ENCODE measurements at places on chromosomes 5 and 9. TPM values are rescaled to one million over a fixed set of nuclear protein-coding genes. Genes with fewer than 3 reads are reported as not detected.

Gene CCDC152
- 0.90 TPM for total RNA-seq

Gene MAMDC4
- 0.28 TPM for total RNA-seq

Gene C6
- total RNA-seq: under 0.01 TPM

Gene SLC6A19
- total RNA-seq: not detected

Gene PRSS3
- total RNA-seq: 16.4 TPM

Gene ROPN1L
- 0.28 TPM for total RNA-seq

Gene SUSD3
- total RNA-seq: 0.54 TPM

Gene ANKRD18B
- total RNA-seq: 13.4 TPM

DNA sequence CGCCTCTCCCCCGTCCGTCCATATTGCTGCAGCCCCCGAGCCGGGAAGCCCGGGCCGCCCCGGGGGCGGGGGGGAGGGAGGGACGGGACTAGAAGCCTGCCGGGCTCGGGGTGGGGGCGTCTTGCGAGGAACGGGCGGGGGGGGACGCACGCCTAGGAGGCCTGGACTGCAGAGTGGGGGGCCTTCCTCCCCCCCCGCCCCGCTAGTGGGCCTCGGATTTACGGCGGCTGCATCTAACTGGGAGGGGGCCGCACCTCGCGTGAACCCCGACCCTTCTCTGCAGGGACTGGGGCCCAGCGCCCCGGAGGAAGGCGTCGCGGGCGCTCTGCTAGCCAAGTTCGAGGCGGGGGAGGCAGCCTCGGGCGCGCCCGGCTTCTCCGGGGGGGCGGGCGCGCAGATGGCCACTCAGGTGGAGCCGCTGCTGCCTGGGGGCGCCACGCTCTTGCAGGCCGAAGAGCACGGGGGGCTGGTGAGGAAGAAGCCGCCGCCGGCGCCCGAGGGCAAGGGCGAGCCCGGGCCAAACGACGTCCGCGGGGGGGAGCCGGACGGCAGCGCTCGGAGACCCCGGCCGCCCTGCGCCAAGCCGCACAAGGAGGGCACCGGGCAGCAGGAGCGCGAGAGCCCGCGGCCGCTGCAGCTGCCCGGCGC is at the start of gene LARP1:
TSS of gene LARP1 (plus strand) at position 17 of the 648 bp plus-strand sequence. CDS start at position 398, 381 bp downstream.
- H3K27me3 ChIP-seq: no peaks in the 10 kb centered on the region
- peak; percentile 19 for DNase-seq
- peaks cover 19% of the 10 kb centered on the region for H3K4me1 ChIP-seq
- H3K36me3 ChIP-seq: no peaks in the 10 kb centered on the region
- H3K27ac ChIP-seq: peak within 1 kb of the TSS; percentile 97

- H3K27ac ChIP-seq: no peak overlapping the region
- peaks cover 2% of the 10 kb centered on the region for H3K4me1 ChIP-seq
- no peaks in the 10 kb centered on the region for H3K36me3 ChIP-seq
- DNase-seq: no peak
- H3K27me3 ChIP-seq: no peaks in the 10 kb centered on the region
Observed at GRCh38 chr5:52710972-52711596, 76.6 kb upstream of the ITGA1 start.

DNA sequence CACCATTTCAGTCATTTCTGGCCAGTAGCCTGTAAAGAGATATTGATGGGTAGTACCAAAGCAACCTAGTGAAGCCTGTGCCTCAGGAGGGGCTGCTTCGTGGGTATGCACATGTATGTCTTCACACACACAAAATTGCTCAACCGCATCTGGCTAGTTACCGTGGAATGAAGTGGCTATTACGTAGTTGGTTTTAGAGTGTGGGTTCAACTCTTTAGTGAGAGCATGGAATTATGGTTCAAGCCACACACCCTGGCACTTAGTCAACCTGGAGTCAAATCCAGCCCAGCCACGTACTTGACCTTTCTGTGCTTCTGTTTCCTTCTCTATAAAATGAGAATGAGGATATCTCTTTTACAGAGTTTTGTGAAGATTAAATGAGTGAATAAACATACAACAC is 174.9 kb downstream of the TTC39B start:
- no peak for DNase-seq
- H3K27ac ChIP-seq: no peak overlapping the region
- peaks cover 3% of the 10 kb centered on the region for H3K27me3 ChIP-seq

DNA sequence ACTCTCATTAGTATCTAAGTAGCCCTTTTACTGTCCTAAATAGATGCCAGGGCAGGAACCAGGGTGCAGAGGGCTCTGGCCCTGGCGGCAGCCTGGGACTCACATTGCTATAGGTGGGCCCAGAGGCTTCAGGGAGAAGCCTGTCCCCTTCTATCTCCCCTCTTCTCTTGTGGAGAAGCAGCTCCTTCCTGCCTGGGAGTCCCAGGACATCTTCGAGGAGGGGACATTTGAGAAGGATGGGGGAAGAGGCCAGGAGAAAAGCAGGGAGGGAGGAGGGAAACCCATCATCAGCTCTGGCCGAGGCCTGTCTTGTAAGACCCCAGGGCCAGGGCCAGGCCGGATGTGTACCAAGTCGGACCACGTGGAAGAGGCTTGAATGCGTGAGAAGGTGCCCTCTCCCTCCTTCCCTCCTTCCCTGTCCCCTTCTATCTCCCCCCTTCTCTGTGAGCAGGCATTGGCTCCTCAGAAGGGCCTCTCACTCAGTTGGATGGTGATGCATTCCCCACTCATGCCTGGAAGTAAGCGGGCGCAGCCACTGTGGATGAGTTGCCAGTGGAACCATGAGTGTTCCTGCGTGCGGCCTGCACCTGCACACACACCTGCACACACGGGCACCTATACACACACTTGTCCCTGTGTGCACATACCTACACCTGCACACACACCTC is 20.7 kb upstream of the LPCAT1 start:
- no peak for DNase-seq
- no peak overlapping the region for H3K4me3 ChIP-seq
- no peak overlapping the region for H3K27ac ChIP-seq
- H3K36me3 ChIP-seq: no peaks in the 10 kb centered on the region
- H3K27me3 ChIP-seq: peaks cover 28% of the 10 kb centered on the region
- no peaks in the 10 kb centered on the region for H3K4me1 ChIP-seq

- no peaks in the 10 kb centered on the region for H3K4me1 ChIP-seq
- no peak for DNase-seq
- no peaks in the 10 kb centered on the region for H3K36me3 ChIP-seq
- no peak overlapping the region for H3K4me3 ChIP-seq
Observed at GRCh38 chr9:124441291-124441690, 9.0 kb upstream of the ADGRD2 start.

DNA sequence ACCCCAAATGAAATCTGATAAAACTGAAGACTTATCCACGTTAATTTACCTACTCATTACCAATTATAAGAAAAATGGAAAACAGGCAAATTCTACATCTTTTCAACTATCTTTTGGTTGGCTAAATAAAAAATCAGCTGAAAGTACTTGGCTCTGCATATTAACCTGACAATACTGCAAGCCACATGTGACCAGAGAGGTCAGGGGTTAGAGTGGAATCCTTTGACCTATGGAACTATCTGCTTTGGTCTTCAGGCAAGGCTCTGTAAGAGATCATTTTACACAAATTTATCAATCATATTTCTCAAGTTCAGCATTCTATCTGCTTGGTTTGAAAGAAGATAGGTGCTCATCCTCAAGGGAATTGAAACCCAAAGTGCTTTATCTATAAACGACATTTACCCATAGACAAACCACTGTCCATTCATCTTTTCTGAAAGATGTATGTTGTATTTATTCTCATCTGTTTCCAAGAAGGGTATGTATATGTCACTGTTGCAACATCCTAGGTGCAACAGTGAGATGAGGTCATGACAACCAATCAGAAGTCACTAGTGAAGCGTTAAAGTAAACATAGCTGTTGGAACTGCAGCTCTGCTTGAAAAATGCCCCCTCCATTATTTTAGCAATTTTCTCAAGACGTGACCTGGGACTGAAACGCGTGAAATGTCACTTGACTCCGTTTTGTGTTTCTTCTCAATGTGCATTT is 144.9 kb upstream of the POU5F2 start:
- peak; percentile 20 for DNase-seq
- H3K27me3 ChIP-seq: no peaks in the 10 kb centered on the region
- H3K36me3 ChIP-seq: no peaks in the 10 kb centered on the region
- H3K27ac ChIP-seq: no peak overlapping the region
- H3K4me3 ChIP-seq: no peak overlapping the region

DNA sequence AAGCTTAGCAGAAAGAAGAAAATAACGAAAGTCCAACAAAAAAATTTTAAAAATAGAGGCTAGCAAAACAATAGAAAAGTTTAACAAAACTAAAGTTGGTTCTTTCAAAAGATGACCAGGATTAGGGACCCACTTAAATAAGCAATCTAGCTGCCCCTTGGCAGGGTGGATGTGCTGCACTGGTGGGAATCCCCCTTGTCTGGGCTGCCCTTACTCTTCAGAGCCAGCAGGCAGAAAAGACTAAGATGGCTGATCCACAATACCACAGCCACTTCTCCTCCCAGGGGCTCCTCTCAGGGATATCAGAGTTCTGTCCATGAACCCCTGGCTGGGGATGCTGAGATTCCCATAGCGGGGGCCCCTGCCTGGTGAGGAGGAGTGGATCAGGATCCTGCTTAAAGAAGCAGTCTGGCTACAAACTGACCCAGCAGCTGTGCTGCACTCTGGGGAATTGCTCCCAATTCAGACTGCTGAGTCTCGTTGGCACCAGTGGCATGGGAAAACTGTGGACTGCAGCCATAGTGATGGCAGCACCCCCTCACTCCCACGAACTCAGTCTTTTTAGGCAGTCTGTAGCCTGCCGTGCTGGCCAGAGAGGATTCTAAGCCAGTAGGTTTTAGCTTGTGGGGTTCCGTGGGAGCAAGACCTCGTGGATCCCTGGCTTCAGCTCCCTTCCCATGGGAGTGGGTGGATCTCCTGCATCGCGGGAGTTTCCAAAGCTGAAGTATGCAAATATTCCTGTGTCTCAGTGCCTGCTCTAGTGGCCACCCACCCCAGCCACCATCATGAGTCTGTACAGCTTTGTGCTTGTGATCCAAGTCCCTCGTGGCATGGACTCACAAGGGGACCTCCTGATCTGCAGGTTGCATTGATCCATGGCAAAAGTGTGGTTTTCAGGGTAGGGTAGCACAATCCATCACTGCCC is 2.9 kb upstream of the INSL6 start:
- peaks cover 10% of the 10 kb centered on the region for H3K27me3 ChIP-seq
- no peak overlapping the region for H3K27ac ChIP-seq
- H3K4me3 ChIP-seq: no peak overlapping the region
- no peaks in the 10 kb centered on the region for H3K4me1 ChIP-seq
- no peaks in the 10 kb centered on the region for H3K36me3 ChIP-seq
- DNase-seq: no peak

DNA sequence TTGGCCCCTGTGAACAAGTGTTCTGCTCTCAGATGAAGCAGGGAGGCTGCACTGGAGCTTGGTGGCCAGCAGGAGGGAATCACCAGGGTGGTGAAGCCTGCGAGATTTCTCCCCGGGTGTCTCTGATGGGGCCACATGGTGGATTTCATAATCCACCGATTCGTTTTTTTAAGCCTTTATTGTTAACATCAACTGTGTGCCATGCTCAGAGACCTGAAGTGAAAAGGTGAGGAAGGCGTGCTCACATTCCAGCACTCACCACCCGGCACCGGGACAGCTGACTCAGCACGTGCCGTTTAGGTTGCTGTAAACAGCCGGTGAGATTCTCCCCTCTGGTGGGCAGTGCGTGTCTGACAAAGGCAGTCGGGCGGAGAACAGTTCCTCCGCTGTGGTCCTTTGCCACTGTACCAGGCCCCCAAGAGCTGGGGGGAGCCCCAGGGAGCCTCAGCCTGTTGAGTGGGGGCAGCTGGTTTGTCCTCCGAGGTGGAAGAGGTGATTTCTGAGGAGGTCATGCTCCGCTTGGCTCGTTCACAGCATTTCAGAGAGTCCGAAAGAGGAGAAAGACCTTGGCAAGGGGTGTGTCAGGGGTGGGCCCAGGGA is 12.7 kb upstream of the AHRR start:
- no peaks in the 10 kb centered on the region for H3K27me3 ChIP-seq
- H3K4me3 ChIP-seq: no peak overlapping the region

DNA sequence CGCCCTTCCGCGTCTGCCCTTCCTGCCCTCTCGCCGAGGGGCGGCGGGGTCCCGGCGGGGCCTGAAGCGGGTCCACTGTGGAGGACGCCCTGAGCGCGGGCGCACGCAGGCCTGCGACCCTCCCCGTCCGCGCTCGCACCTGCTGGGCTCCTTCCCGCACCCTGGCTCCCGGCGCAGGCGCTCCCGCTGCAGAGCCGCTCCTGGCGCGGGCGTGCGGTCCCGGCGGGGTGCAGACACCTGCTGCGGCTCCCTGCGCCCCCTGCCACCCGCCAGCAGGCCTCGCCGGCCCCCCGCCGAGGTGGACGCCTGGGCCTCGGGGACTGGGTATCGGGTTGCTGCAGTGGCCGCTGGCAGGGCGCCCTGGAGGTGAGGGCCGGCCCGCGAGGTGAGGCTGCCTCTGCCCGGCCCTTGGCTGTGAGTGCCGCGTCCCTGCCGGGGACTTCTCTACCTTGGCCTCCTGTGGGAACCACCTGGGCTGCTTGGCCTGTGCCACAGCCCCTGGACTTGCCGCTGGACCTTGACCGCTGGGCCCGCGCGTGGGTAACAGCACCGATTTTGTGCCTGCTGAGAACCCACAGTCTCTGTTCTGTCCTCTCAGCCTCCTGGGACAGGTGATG is 627 bp downstream of the ARRDC1 start:
- H3K27ac ChIP-seq: no peak overlapping the region
- peaks cover 15% of the 10 kb centered on the region for H3K4me1 ChIP-seq
- DNase-seq: no peak
- H3K27me3 ChIP-seq: peaks cover 5% of the 10 kb centered on the region

GRCh38 chr5:36908544-36909260 is 32.1 kb downstream of the NIPBL start:
- H3K27ac ChIP-seq: no peak overlapping the region
- no peaks in the 10 kb centered on the region for H3K36me3 ChIP-seq
- no peak for DNase-seq
- H3K27me3 ChIP-seq: no peaks in the 10 kb centered on the region
- H3K4me3 ChIP-seq: no peak overlapping the region

DNA sequence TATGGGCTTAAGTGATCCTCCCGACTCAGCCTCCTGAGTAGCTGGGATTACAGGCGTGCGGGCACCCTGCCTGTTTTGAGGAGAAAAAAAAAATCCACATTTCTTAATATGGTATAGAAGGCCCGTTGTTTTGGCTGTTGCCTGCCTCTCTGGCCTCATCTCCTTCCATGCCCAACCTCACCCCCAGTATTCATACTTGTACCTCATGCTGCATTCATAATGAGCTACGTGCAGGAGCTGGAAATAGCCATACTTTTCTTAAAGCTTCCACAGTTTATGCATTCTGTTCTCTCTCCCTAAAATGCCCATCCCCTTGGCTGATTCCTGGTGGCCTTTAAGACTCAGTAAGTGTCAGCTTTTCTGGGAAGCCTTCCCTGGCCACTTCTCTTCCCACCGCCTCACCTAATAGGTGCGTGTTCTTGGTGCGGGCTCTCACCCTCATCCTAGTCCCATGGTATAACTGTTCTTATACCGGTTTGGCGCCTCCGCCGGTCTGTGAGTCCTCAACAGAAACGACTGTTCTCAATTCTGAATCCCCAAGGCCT is 2.1 kb upstream of the TPM2 start:
- peaks cover 27% of the 10 kb centered on the region for H3K36me3 ChIP-seq
- H3K4me1 ChIP-seq: peaks cover 15% of the 10 kb centered on the region
- H3K27me3 ChIP-seq: no peaks in the 10 kb centered on the region
- DNase-seq: no peak
- H3K4me3 ChIP-seq: no peak overlapping the region
- peak overlapping the region; percentile 98 for H3K27ac ChIP-seq

- no peaks in the 10 kb centered on the region for H3K4me1 ChIP-seq
- no peak overlapping the region for H3K4me3 ChIP-seq
- H3K27ac ChIP-seq: no peak overlapping the region
- peaks cover 11% of the 10 kb centered on the region for H3K36me3 ChIP-seq
Observed at GRCh38 chr9:98290411-98290810, 35.0 kb upstream of the TBC1D2 start.
